Activated naive CD4-positive, alpha-beta T cell treated with anti-CD3 and anti-CD28 coated beads for 36 hours (primary cell): ENCODE measurements at places on chromosomes 2 and 18. TPM values are rescaled to one million over a fixed set of nuclear protein-coding genes. Genes with fewer than 3 reads are reported as not detected.

Gene ARHGEF33
- not detected for total RNA-seq

Gene MPP4
- not detected for total RNA-seq

Gene CROCC2
- total RNA-seq: not detected

Gene KCNIP3
- total RNA-seq: not detected

Gene VWC2L
- total RNA-seq: not detected

Gene SFT2D3
- 3.3 TPM for total RNA-seq

Gene KCNJ3
- not detected for total RNA-seq

Gene UNC80
- total RNA-seq: not detected

Gene CXCR1
- not detected for total RNA-seq

Gene ALLC
- total RNA-seq: not detected

Gene SCYGR7
- total RNA-seq: not detected

Gene SLC4A5
- 2.3 TPM for total RNA-seq

Gene GLI2
- not detected for total RNA-seq

Gene EFEMP1
- not detected for total RNA-seq

Gene GCA
- total RNA-seq: 40.2 TPM

Gene ACMSD
- total RNA-seq: not detected
